ENCODE measurements at places on chromosomes 6 and 20. TPM values are rescaled to one million over a fixed set of nuclear protein-coding genes. Genes with fewer than 3 reads are reported as not detected.
A peak's percentile ranks its signal among the peaks of the same experiment; 100 is the strongest.

DNA sequence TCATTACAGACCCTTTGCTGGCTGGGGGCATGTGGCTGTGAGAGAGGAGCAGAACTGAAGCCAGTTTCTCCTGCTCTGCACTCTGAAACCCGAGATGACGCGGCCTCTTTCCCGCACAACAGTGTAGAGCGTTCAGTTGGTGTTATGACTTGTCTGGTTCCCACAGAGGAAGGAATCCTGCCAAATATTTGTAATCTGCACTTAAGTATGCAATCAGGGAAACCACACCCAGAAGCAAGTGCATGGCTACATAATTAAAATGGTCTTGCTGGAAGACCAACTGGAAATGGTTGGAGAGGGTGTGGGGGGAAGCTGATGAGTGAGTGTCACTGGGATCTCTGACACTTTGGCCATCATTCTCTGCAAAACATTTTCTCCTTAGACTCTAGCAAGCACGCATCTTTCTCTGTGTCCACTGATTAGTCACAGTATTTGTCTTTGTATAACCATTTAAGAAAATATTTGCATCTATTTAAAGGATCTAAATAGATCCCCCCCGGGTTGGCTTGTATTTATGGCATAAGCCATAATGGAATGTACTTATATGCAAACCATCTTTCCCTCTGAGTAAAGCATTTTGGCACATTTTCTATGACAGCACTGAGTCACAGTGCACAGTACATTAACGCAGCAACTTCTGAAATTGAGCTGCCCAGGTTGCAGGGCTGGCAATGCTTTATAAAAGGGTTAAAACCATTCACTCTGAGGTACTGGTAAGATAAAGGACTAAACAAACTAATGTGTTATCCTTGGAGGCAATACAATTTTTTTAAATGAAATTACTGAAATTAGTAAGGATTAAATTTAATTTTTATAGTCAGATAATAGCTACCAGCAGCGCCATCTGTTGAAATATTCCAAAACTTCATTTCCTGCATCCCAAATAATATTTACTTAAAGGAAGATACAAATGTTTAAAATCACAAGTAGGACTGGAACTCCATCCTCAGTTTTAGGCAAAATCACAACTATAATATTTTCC lies 76.7 kb downstream of the FOXC1 start:
- no peak for DNase-seq
- peaks cover 44% of the 10 kb centered on the region for H3K27me3 ChIP-seq
- H3K27ac ChIP-seq, result no peak overlapping the region
- no peak overlapping the region for H3K4me3 ChIP-seq
- no peaks in the 10 kb centered on the region for H3K4me1 ChIP-seq
- H3K36me3 ChIP-seq, result no peaks in the 10 kb centered on the region

GRCh38 chr6:99933129-99933528 lies 60.9 kb downstream of the MCHR2 start:
- H3K27me3 ChIP-seq, result no peaks in the 10 kb centered on the region
- H3K27ac ChIP-seq, result no peak overlapping the region

DNA sequence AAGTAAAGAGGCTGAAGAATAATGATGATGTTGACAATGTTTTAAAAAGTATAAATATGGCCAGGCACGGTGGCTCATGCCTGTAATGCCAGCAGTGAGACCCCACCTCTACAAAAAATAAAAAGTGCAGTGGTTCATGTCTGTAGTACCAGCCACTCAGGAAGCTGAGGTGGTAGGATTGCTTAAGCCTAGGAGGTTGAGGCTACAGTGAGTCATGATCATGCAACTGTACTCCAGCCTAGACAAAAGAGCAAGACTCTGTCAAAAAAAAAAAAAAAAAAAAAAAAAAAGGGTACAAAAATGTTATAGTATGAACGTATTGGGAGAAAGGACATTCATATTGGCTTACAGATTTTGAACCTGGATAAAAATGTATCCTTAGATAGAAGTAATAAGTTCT lies 543.1 kb upstream of the IRAK1BP1 start:
- no peak overlapping the region for H3K27ac ChIP-seq
- H3K27me3 ChIP-seq, result no peaks in the 10 kb centered on the region
- DNase-seq, result no peak
- H3K4me3 ChIP-seq, result no peak overlapping the region

Gene RIPOR2
- 1.1 TPM for total RNA-seq

Gene SLC17A9
- 0.27 TPM for total RNA-seq

- H3K4me3 ChIP-seq, result no peak overlapping the region
- no peak overlapping the region for H3K27ac ChIP-seq
- H3K36me3 ChIP-seq, result peaks cover 94% of the 10 kb centered on the region
- DNase-seq, result no peak
- H3K27me3 ChIP-seq, result no peaks in the 10 kb centered on the region
- peaks cover 11% of the 10 kb centered on the region for H3K4me1 ChIP-seq
These were observed 62.8 kb downstream of the SNX9 start for GRCh38 chr6:157885876-157886275.

Gene GSTA1
- total RNA-seq, result 0.42 TPM

DNA sequence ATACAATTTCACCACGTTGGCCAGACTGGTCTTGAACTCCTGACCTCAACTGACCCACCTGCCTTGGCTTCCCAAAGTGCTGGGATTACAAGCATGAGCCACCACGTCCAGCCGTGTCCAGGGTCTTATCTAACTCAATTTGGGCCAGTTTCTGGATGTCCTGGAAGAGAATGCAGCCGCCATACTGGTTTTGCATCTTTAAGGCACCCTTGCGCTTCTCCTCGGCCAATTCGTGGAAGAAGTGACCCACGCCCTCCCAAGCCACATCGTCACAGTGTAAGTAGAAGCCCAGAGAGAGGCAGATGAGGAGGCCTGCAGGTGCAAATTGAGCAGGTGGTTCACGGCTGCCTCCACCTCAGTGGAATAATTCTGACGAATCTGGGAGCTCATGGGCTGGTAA lies 3.7 kb upstream of the ZNF335 start:
- no peaks in the 10 kb centered on the region for H3K36me3 ChIP-seq
- no peak overlapping the region for H3K4me3 ChIP-seq
- no peaks in the 10 kb centered on the region for H3K27me3 ChIP-seq
- 0 out of 3 replicates have a peak overlapping the region, but pooled peaks have one; percentile 2 for H3K27ac ChIP-seq
- DNase-seq, result no peak
- peaks cover 26% of the 10 kb centered on the region for H3K4me1 ChIP-seq

GRCh38 chr6:33279971-33280511 lies 3.1 kb downstream of the B3GALT4 start:
- H3K27ac ChIP-seq, result no peak overlapping the region
- peaks cover 21% of the 10 kb centered on the region for H3K4me1 ChIP-seq
- H3K4me3 ChIP-seq, result no peak overlapping the region
- DNase-seq, result peak; percentile 90
- H3K36me3 ChIP-seq, result peaks cover 90% of the 10 kb centered on the region

Gene AK9
- total RNA-seq, result 1.1 TPM

DNA sequence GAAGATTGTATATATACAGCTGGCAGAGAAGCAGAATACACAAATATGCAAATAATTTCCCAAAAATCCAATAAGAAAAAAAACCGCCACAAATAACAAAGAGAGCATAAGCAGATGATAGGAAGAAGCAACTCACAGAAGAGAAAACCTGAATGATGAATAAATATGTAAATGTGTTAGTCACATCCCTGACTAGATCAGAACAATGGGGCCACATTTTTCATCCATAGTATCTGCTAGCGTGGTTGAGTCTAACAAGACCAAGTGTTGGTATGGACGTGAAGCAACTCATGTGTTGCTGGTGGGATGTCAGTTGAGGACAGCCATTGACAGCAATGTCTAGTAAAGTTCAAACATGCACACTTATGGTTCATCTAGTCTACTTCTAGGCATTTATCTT lies 3.9 kb upstream of the SLC22A3 start:
- no peak overlapping the region for H3K4me3 ChIP-seq
- H3K27me3 ChIP-seq, result peaks cover 29% of the 10 kb centered on the region
- peaks cover 10% of the 10 kb centered on the region for H3K4me1 ChIP-seq
- DNase-seq, result no peak

Gene DEFB132
- not detected for total RNA-seq

DNA sequence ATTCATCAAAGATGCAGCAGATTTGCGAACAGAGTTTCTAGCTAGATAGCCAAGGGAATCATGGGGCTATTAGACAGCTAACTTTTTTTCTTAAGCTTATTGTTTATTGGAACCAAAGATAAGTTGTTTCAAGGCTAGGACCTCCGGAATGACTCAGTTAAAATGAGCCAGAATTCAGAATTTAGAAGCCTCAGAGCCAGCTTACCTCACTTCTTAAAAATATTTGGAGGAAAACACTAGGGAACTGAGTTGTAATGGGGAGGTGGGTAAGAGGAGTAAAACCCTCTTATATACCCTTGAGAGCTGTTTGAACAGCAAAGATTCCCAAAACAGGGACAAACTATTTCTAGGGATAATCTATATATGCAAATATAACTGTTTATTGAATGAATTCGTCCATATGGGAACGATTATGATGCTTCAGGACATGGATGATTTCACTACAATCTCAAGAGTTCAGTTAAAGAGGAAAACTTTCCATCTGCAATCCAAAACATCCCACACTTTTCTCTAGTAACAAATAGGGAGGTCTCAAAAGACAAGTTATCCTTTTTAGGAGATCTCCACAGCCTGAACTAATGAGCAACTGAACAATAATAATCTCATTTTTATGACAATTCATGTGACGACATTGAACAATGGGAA lies 12.6 kb upstream of the CARMIL1 start:
- no peak overlapping the region for H3K4me3 ChIP-seq
- no peaks in the 10 kb centered on the region for H3K36me3 ChIP-seq
- H3K27ac ChIP-seq, result no peak overlapping the region
- no peak for DNase-seq

- DNase-seq, result no peak
- H3K4me1 ChIP-seq, result no peaks in the 10 kb centered on the region
- H3K36me3 ChIP-seq, result no peaks in the 10 kb centered on the region
- no peak overlapping the region for H3K27ac ChIP-seq
These were observed 202.4 kb downstream of the LMBRD1 start for GRCh38 chr6:69594405-69594804.

DNA sequence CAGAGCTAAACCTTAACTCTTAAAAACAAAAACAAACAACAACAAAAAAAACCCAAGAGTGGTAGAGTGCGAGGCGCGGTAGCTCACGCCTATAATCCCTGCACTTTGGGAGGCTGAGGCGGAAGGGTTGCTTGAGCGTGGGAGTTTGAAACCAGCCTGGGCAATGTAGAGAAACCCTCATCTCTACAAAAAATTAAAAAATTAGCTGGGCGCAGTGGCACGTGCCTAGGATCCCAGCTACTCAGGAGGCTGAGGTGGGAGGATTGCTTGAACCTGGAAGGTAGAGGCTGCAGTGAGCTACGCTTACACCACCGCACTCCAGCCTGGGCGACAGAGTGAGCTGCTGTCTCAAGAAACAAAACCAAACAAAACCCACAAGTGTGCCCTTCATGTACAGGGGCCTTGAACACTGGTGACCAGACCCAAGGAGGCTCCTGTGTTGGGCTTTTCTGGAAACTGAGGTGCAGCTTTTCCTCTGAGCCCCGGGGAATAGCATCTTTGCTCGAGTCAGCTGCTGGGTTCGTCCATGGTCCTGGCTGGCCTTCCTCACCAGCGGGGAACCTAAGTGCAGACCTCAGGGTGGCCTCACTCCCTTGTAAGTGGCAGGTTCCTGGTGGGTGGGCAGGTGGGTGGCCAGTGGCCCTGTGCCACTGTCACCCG lies 39.9 kb downstream of the PYGB start:
- H3K4me3 ChIP-seq, result no peak overlapping the region
- no peak overlapping the region for H3K27ac ChIP-seq
- peaks cover 5% of the 10 kb centered on the region for H3K36me3 ChIP-seq
- H3K4me1 ChIP-seq, result no peaks in the 10 kb centered on the region
- no peaks in the 10 kb centered on the region for H3K27me3 ChIP-seq

Gene RIOK1
- 48.6 TPM for total RNA-seq

Gene PLCB4
- total RNA-seq, result 0.73 TPM

Gene CAGE1
- 0.11 TPM for total RNA-seq

- no peaks in the 10 kb centered on the region for H3K27me3 ChIP-seq
- H3K4me3 ChIP-seq, result no peak overlapping the region
- H3K4me1 ChIP-seq, result no peaks in the 10 kb centered on the region
- H3K36me3 ChIP-seq, result peaks cover 43% of the 10 kb centered on the region
- no peak overlapping the region for H3K27ac ChIP-seq
These were observed 17.0 kb downstream of the GHRH start for GRCh38 chr20:37244572-37244957.

Gene C20orf204
- 0.67 TPM for total RNA-seq

DNA sequence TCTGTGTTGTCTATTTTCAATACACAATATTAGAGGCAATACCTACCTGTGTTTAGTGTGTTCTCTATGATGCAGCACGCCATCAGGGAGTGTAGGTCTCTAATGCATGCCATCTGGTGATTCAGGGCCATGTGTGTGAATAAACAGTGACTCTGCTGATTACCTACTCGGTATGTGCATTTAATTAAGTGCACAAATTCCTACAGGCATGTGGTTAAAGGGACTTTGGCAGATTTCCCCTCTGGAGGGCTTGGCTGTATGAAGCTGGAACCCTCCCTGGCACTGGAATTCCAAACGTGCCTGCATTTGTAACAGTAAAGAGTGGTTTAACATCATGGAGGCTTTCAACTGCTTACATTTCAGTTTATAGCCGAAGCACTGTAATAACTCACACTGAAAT lies 401.5 kb upstream of the SASH1 start:
- H3K27me3 ChIP-seq, result no peaks in the 10 kb centered on the region
- H3K4me1 ChIP-seq, result no peaks in the 10 kb centered on the region
- no peak overlapping the region for H3K27ac ChIP-seq
- H3K36me3 ChIP-seq, result no peaks in the 10 kb centered on the region
- DNase-seq, result no peak

DNA sequence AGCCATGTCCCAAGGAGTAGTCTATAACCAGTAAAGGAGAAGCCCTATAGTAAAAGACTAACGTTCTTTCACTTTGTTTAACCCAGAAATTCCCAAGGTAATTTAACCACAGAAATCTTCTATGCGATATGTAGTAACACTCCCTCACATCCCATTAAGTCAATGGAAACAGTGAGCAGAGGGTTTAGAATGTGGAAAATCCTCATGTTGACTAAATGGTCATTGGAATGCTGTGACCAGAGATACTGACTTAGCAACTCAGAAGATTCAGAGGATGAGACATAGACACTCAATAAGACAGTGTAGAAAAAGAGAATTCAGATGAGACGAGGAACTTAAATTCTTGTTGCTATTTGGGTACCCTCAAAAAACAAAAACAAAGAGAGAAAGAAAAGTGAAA lies 562.2 kb upstream of the NOX3 start:
- DNase-seq, result no peak
- no peaks in the 10 kb centered on the region for H3K4me1 ChIP-seq
- no peaks in the 10 kb centered on the region for H3K36me3 ChIP-seq
- no peak overlapping the region for H3K27ac ChIP-seq

GRCh38 chr20:53672484-53673129 lies 79.0 kb upstream of the ZNF217 start:
- DNase-seq, result no peak
- no peak overlapping the region for H3K27ac ChIP-seq
- H3K36me3 ChIP-seq, result no peaks in the 10 kb centered on the region
- peaks cover 2% of the 10 kb centered on the region for H3K4me1 ChIP-seq

DNA sequence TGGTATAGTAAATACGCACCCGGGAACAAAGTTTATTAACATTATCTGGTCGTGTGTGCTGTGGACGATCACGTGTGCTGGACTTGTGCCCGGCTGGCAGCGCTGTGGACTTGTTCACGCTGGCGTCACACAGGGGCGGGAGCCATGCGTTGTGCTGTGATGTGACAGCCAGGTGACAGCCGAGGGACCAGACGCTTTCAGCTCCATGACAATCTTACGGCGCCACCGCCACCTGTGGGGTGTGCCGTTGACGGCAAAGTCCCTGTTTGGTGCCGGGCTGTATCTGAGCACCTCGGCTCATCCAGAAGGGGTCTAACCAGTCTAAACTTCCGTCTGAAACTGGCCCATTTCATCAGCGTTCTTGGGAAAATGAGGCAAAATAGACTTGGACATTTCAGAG lies 25.2 kb downstream of the DLL1 start:
- H3K27me3 ChIP-seq, result peaks cover 62% of the 10 kb centered on the region
- no peaks in the 10 kb centered on the region for H3K36me3 ChIP-seq
- no peak overlapping the region for H3K27ac ChIP-seq
- no peak for DNase-seq
- no peaks in the 10 kb centered on the region for H3K4me1 ChIP-seq
- no peak overlapping the region for H3K4me3 ChIP-seq
